Renal cortex interstitium (tissue), 15 donors: ENCODE measurements at places on chromosomes 11 and 22.

DNA sequence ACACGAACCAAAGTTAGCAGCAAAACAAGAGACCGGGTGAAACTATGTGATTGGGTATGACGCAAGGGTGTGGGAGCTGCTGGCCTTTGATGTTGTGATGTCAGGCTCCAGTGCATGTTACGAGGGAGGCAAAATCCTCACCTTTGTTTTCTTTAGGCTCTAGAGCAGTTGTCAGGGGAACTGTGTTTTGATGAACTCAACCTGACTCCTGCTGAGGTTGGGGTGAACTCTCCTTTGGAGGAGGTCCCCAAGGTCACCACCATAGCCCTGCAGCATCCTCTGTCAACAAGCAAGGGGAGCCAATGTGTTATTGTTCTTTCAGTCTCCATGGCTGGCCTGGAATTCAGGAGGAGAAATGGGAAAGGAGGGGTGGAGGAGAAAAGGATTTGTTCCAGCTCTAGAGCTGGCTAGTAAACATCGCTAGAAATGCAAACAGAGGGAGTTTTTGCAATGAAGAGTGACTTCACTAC is 33.8 kb downstream of the RASSF10 start:
- peak; percentile 21 for DNase-seq

GRCh38 chr22:23225724-23226496 is 45.6 kb downstream of the BCR start:
- no peak for DNase-seq

DNA sequence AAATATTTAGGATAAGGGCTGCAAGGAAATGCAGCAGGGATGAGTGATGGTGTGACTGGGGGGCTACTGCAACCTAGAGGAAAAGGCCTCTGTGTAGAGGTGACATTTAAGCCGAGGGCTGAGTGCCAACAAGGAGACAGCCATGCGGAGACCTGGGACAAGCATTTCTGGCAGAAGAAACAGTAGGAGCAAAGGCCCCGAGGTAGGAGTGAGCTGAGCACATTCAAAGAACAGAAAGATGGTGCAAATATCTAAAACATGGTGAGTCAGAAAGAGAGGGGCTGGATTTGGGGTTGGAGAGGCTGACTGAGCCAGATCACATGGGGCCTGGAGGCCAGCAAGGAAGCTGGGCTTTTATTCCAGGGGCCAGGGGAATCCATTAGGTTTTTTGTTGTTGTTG is 55.1 kb upstream of the INCENP start:
- no peak for DNase-seq

DNA sequence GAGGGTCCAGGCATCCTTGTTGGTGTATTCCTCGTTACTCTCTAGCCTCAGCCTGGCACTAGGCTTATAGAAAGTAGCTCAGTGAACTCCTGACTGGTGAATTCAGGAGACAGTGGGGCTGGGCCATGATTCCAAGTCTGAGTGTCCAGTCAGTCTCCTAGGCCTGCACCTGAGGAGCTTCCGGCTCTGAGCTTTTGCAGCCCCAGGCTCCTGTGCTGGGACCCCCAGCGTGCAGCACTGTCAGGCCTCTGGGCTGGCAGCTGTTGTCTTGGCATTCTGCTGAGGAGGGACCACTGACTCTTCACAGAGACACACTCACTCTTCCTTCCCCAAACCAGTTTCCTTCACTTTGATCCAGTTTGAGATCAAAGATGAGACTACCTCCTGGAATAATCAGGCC is 82.4 kb downstream of the CTTN start:
- no peak for DNase-seq

GRCh38 chr11:69301455-69302401 is 7.8 kb downstream of the MYEOV start:
- DNase-seq: no peak
